Activated naive CD4-positive, alpha-beta T cell treated with anti-CD3 and anti-CD28 coated beads, Interleukin-2, amount 10 ng/mL, durations not matched to agents 7 days and 5 days (primary cell): ENCODE measurements at places on chromosomes 12 and 14.

GRCh38 chr14:71286126-71286525 lies 378.9 kb downstream of the PCNX1 start:
- DNase-seq: no peak

- DNase-seq: no peak
These were observed 13.3 kb upstream of the BTG1 start for GRCh38 chr12:92158796-92159439.

DNA sequence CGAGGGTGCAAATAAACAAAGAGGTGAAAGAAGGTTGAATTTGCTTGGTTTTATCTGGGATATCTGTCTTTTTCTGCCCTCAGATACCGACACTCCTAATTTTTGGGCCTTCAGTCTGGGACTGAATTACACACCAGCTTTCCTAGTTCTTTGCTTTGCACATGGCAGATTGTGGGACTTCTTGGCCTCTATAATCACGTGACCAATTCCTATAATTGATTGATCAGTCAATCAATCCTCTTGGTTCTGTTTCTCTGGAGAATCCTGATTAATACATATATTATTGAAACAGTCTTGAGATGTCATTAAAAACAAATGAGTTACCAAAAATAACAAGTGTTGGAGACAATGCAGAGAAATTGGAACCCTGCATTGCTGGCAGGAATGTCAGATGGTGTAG lies 62.7 kb downstream of the SUDS3 start:
- DNase-seq: no peak

- no peak for DNase-seq
These were observed 7.8 kb downstream of the KRT1 start for GRCh38 chr12:52672321-52672933.

DNA sequence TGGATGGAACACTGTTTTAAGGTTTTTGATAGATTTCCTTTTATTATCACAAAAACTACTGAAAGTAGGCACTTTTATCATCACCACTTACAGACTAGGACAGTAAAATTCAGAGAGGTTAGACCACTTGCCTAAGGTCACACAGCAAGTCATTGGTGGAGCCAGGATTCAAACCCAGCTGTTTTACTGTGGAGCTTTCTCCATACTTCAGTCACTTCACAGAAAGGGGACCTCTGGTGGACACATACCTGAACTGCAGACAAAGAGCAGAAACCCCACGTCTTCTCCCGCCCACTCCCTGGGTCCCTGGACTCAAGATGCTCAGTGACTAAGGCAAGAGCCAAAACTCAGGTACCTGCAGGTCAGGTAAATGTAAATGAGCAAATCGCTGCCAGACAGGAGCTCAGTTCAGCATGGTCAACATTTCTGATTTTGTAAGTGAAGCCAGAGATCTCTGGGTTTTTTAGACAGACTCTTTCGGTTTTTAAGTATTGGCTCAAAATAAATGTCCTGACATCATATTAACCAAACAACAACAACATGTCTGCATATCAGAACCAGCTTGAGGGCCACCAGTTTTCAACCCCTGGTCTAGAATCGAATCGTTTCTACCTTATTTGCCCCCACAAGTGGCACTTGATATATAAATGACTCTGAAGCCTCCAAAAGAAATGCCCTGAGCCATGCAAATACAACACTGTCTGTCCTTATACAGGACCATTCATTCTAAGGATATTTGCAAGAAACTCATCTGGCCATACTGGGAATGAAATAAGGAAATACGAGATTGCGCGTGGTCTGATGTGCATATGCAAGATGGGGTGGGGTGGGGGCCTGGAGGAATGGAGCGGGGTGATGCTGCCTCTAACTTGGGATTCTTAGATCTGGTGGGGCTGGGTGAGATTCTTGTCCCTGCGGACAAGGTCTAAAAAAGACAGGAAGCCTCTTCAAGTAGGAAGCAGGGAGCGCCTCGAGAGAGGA lies 110.9 kb downstream of the KSR2 start:
- peak; percentile 63 for DNase-seq

- no peak for DNase-seq
These were observed 31.8 kb upstream of the SMUG1 start for GRCh38 chr12:54220567-54220966.

- DNase-seq: peak; percentile 61
These were observed at the start of gene LRRC43 for GRCh38 chr12:122182887-122183587. Gene LRRC43 (plus strand): TSS chr12:122183123. CDS start chr12:122183145, 22 bp downstream.

GRCh38 chr12:113845900-113846674 lies 120.0 kb downstream of the RBM19 start:
- DNase-seq: no peak

DNA sequence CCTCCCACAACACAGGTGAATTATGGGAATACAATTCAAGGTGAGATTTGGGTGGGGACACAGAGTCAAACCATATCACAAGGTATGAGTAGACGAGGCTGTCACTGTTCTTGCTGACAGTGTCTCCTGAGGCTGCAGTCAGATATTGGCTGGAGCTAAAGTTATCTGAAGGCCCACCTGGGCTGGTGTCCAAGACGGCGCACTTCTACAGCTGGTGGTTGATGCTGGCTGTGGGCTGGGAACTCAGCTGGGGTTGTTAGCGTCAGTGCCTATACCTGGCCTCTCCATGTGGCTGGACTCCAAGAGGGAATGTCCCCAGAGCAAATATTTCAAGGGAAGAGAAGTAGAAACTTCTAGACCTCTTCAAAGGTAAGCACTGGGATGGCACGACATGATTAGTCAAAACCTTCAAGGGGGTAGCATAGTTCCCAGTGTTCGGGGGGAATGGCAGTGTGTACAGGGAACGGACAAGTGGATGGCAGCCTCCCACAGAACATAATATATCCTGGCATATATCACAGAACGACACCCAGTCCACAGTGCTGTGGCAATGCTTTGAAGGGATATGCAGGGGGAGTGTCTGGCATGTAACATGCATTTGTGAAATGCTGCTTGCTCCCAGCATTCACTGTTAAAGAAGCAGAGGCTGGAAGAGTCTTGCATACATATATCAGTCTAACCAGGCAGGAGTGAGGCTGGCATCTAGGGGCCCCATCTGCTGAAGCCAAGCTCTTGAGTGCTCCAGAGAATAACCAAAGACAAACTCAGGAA lies 126.7 kb upstream of the RFLNA start:
- no peak for DNase-seq

DNA sequence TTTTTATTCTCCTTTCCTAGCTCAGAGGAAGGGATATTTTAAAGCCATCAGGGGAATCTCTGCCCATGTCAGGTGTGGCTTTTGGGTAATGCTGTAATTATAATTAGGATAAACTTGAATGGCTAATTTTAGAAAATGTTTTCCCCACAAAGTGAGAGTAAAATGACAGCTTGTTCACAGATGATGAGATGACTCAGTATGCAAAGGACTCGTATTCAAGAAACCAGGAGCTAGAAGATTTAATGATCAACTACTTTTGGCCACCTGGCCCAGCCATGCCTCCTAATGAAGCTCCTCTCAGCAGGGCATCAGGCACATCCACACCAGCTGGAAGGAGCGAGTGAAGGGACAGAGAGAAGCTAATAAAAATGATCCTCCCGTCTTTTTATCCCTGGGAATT lies 29.0 kb upstream of the PLEKHG7 start:
- no peak for DNase-seq

DNA sequence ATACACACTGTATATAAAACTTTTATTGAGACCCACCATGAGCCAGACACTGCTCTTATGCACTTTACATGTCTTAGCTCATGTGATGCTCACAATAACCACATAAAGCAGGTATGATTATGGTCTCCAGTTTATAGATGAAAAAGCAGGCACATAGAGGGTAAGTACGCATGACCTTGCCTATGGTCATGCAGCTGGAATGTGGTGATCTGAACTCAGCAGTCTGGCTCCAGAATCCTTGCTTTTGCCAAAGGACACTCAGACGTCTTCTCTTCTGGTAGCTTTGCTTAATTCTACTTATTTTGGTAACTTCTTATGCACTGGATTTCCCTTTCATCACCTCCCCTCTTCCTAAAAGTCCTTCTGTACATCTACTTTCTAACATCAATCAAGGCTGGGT lies 103.3 kb upstream of the CRY1 start:
- DNase-seq: no peak

DNA sequence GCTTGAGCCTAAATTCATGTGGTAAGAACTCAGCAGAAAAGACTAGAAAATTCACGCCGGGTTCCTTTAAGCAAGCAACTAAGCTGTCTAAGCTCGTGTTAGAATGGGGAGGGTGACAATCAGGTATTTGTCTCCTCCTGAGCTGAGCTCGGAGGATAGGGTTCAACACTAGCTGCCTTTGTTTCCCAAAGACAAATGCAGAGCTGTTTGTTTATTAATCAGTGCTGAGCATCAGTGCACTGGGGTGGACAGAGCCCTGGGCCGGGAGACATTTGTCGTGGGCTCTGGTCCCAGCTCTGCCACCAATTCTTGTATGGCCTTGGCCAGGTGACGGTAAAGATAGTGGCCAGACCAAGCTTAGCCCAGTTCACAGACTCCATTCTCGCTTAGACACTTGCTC lies 43.7 kb downstream of the DEGS2 start:
- no peak for DNase-seq

DNA sequence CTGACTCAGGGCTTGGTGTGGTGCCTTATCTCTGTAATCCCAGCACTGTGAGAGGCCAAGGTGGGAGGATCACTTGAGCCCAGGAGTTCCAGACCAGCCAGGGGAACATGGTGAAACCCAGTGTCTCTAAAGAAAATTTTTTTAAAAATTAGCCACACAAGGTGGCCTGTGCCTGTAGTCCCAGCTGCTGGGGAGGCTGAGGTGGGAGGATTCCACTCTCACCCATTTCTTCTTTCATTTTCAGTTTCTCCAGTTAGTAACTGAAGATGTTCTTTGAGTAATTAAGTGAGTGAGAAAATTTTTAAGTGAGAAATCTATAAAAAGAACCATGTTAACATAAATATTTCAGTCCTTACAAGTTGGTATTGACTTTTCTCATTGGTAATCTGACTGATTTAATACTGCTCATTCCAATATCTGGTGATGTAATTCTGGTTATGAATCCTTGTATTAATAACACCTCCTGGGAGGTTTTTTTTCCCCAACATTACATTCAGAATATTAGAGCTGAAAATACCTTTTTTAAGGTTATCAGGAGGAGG lies 6.1 kb downstream of the METTL3 start:
- DNase-seq: peak; percentile 54

DNA sequence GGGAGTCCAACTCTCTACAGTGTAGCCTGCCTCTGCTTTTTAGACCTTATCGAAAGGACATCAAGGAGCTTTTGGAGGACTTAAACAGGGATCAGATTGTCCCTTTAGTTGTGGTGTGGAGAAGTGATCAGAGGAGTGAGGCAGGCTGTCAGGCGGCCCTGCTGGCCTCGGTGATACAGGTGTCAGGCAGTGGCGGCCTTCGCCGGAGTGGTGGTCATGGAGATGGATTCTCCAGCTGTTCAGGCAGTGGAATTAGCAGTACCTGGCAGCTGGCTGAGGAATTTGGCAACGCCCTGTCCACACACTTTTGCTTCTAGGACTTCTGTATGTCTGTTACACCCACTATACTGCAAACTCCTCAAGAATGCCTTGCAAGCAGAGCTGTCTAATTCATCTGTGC lies 4.2 kb upstream of the CLMN start:
- DNase-seq: no peak

DNA sequence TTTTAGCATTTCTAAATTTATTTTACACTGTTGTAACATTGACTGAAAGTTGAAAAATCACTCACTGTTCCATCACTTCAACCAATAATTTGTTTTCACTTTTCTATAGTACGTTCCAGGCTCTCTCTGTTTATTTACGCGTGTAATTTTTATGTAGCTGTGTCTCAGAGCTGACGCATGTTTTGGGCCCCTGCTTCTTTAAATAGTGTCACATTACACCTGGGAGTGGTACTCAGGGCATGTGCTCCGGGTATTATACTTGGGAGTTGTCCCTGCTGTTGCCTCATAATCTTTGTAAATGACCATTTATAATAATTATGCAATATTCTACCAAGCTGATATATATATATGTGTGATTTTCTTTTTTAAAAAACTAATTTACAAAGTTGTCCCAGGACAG lies 132.8 kb upstream of the CPM start:
- no peak for DNase-seq

DNA sequence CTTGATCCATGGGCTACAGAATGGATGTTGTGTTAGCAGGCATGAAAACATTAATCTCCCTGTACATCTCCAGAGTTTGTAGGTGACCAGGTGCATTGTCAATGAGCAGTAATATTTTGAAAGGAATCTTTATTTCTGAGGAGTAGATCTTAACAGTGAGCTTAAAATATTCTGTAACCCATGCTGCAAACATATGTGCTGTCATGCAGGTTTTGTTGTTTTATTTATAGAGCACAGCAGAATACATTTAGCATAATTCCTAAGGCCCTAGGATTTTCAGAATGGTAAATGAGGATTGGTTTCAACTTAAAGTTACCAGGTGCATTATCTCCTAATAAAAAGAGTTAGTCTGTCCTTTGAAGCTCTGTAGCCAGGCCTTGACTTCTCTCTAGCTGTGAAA lies 3.5 kb upstream of the FITM1 start:
- DNase-seq: no peak

GRCh38 chr14:72863216-72864006 lies 30.5 kb downstream of the DPF3 start:
- DNase-seq: no peak

GRCh38 chr14:34003691-34004090 lies 52.8 kb upstream of the EGLN3 start:
- no peak for DNase-seq

DNA sequence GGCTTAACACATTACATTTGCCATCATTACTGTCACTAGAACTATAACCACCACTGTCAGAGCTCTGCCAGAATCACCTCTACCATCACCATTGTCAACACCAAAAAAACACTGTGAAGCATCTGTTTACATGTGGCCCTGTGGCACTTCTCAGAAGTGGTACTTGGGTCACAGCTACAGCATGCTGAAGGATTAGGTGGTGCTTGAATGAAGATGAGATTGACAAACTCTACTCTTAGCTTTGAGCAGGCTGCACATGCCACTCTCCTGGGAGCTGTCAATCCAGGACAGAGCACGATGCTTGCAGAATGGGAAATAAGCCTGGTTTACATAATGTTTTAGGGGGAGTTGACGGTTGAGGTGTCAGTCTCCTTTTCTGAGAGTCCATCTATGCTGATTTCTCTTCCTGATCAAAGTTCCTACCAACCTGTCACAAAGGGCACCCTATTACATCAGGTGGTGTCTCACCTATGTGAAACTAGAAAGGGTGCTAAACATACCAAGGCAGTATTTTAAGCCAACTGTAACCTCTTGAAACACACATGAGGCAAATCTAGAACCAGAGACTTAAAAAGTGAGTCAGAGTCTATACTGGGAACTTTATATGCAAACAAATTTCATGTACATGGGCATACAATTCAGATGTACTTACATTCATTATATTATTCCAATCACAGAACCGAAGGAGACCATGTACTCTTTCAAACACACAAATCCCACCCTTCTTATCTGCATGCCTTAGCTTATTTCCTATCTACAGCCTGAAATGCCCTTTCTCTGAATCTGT lies 258.7 kb downstream of the EMP1 start:
- DNase-seq: no peak

GRCh38 chr12:3272958-3273357 lies 195.8 kb downstream of the TSPAN9 start:
- no peak for DNase-seq
